A172 (cell line): ENCODE measurements at places on chromosomes 7 and 10. TPM values are rescaled to one million over a fixed set of nuclear protein-coding genes. Genes with fewer than 3 reads are reported as not detected.

DNA sequence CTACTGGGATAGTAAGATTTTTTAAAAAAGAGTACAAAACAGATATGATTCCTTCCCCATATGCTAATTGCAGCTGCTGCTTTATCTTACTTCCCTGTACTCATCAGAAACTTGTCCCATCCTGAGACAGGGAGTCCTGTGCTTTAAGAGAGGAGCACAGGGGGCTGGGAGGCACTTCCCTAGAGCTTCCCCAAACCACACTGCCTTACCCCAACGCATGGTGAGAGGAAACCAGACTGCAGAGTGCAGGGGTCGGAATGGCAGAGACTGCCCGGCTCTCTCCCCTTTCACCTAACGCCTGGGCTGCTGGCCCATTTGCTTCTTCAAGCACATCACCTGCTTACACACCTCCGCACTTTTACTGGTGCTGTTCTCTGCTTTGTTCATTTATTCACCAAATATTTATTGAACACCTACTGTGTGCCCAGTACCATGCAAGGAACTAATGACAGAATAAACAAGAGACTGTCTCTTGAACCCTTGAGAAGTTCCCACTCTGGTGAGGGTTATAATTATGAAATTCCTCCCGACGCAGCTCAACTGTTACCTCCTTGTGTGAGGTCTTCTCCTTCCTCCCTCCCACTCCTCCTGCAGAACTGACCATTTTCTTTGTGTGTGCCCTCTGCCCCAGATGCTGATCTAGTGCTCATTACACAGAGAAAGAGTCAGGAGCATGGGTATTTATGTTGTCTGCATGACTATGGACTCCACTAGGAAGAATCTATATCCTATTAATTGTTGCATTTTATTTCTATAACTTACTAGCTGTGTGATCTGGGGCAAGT lies 289.7 kb downstream of the TCF7L2 start:
- no peak for DNase-seq

Gene THNSL1
- 5.1 and 5.5 TPM in 2 replicates for total RNA-seq

Gene AKR1C4
- not detected in 2 replicates for total RNA-seq

GRCh38 chr7:94216944-94217461 lies 177.7 kb upstream of the COL1A2 start:
- no peak for DNase-seq

- no peak for DNase-seq
Measured at GRCh38 chr7:33009734-33010133, 52.5 kb downstream of the FKBP9 start.

DNA sequence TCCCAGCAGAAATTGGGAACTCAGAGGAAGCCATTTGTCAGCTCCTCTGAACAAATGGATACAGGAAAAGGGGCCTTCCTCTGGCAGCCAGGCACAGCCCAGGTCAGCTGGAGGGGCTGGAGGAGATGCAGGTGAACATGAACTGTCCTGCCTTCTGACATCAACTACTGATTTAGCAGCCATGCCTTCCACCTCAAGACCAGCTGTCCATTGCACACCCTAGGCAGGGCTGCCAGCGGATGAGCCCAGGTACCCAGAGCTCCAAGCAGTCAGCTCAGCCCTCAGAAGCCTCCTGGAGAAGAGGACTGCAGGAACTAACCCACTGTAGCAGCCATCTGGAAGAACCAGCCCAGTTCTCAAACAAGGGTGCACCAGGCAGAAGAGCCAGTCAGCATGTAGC lies 44.1 kb upstream of the GDF10 start:
- no peak for DNase-seq

DNA sequence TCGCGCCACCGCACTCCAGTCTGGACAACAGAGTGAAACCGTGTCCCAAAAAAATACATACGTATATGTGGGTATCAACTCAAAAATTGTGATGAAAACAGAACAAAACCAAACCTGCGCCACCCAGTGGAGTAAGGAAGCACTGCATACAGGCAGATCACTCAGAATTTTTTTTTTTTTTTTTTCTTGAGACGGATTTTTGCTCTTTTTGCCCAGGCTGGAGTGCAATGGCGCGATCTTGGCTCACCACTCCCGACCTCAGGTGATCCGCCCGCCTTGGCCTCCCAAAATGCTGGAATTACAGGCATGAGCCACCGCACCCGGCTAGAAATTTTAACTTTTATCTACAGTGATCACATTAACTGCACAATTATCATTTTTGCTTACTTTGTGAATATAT lies 9.1 kb upstream of the TMEM236 start:
- peak; percentile 44 for DNase-seq

- DNase-seq = peak; percentile 65
Measured at GRCh38 chr10:109922976-109923921, at the start of gene XPNPEP1. XPNPEP1 (minus strand) TSS chr10:109923511; CDS start chr10:109923433, 78 bp downstream.

DNA sequence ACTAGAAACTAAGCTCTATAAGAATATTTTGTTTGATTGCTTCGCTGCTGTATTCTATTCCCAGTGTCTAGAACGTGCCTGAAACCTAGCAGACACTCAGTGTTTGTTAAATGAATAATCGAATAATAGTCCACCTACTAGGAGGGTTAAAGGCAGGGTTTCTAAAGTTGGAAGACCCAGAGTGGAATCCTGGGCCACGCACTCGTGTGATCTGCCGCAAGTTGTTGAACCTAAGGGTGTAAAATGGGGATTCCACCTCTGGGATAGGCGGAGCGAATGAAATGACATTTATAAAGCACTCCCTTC lies 702 bp upstream of the AGFG2 start:
- no peak for DNase-seq

DNA sequence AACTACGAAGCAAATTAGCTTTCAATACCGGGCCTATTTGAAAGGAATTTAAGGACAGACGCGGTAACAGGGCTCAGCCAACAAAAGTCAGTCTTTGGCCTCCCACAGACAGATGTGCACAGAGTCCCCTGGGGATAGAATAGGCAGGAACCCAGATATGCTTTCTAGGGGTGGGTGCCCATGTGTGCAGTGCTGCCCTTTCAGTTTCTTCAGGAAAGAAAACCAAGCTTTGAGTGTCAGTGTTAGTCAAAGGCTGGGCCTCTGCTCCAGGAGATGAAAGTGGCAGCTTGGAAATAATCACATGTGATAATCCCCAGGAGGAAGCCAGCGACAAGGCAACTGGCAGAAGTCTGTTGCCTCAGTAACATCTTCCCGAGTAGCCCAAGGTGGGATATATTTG lies 43.8 kb upstream of the CSTF2T start:
- no peak for DNase-seq

Gene BLOC1S2
- 113 and 127 TPM in 2 replicates for total RNA-seq

Gene KLF14
- total RNA-seq = 0.02 and 0.60 TPM in 2 replicates

DNA sequence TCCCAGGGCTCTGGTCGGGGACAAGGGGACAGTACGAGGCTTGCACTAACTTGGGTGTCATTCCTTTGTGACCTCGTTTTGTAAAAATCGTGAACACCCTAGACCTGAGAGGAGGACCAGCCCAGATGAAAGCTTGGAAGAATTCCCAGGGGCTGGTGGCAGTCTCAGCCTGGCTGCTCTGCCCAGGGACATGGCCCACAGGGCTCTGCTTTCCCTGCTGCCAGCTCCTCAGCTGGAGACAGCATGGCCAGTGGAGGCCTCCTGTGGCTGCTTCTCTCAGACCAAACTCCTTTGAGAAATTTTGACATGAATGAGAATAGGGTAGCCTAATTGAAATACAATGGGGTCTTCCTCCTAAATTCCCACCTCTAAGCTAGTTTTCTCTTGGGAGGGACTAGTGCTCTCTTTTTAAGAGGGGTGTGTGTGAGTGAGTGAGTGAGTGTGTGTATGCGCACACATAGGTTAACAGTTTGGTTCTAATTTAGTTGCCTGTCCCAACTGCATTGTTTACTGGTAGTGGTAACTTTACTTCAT lies 140.3 kb upstream of the EFCAB10 start:
- no peak for DNase-seq

GRCh38 chr7:47572094-47572445 lies 9.8 kb downstream of the TNS3 start:
- no peak for DNase-seq

GRCh38 chr7:110839866-110840265 lies 251.1 kb upstream of the LRRN3 start:
- no peak for DNase-seq

Gene TUBAL3
- total RNA-seq = not detected in 2 replicates
